ENCODE measurements at places on chromosomes 5 and 9. TPM values are rescaled to one million over a fixed set of nuclear protein-coding genes. Genes with fewer than 3 reads are reported as not detected.

DNA sequence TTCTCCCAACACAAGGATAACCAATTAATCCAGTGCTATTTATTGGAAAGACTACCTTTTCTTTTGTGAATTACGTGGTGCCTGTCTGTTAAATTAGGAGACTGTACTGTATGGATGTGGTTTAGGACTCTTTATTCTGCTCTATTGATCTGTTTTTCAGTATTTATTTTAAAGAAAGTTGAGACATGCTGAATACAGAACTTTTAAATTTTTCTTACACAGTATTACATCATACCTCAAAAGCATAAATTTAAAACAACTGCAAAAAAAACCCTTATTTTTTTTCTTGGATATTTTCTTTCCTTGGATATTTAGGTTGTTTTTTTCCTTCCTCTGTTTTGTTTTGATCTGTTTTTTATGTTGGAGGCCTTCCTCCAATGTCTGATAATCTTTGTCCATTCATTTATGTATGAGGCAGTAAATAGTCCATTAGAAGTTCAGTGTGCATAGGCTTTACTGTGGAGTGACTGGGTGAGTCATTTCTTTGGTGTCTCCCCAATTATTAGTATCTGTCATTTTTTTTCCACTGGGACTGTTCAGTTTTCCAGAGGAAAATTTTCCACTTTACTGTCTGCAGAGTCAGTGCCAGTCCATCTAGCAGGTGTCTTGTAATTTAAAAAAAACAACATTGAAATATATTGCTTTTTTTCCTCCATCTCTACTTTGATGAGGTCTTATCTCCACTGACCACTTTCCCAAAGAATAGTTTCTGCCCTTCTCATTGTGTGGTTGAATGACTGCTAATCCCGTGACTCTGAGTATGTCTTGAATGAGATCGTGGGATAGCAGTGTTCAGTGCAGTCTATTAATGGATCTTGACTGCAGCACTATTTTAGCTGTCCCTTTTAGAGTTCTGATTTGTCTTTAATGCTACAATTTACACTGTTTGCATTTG is 15.2 kb downstream of the CYSTM1 start:
- no peaks in the 10 kb centered on the region for H3K36me3 ChIP-seq
- no peak for DNase-seq
- peaks cover 11% of the 10 kb centered on the region for H3K27me3 ChIP-seq
- H3K4me1 ChIP-seq: no peaks in the 10 kb centered on the region
- H3K4me3 ChIP-seq: no peak overlapping the region
- no peak overlapping the region for H3K27ac ChIP-seq

- no peaks in the 10 kb centered on the region for H3K4me1 ChIP-seq
- H3K36me3 ChIP-seq: no peaks in the 10 kb centered on the region
- H3K4me3 ChIP-seq: no peak overlapping the region
- no peak for DNase-seq
- no peaks in the 10 kb centered on the region for H3K27me3 ChIP-seq
Measured at GRCh38 chr9:87437966-87438365, 59.7 kb upstream of the DAPK1 start.

DNA sequence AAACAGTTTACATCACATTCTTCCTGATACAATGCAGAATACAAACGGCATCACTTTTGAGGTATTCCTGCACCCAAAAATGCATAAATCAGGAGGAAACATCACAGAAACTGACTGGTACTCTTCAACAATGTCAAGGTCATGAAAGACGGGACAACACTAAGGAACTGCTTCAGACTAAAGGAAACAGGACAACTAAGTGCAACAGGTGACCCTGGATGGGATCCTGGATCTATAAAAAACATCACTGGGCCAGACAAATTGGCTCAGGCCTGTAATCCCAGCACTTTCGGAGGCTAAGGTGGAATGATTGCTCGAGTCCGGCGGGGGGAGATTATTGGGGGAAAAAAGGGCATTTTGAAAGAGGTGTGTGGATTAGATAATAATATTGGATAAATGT is 22.6 kb downstream of the BTNL9 start:
- no peak for DNase-seq
- no peaks in the 10 kb centered on the region for H3K4me1 ChIP-seq
- H3K27me3 ChIP-seq: peaks cover 55% of the 10 kb centered on the region

DNA sequence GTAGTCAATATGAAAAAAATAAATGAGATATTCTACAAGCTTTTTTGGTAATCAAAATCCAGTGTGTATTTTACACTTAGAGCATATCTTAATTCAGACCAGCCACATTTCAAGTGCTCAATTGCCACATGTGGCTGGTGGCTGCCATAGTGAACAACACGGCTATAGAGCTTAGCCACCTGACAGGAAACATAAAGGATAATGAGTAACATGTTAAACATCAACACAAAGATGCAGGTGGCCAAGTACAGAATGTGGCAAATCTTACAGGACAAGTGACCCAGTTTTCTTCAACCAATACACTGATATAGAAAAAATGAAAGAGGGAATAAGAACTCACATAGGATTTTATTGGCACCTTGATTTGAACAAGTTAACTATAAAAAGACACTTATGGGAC is 61.4 kb downstream of the KIF24 start:
- peaks cover 5% of the 10 kb centered on the region for H3K4me1 ChIP-seq
- H3K27me3 ChIP-seq: no peaks in the 10 kb centered on the region
- peaks cover 11% of the 10 kb centered on the region for H3K36me3 ChIP-seq
- no peak overlapping the region for H3K27ac ChIP-seq
- DNase-seq: no peak

- DNase-seq: no peak
- no peak overlapping the region for H3K4me3 ChIP-seq
- H3K27ac ChIP-seq: no peak overlapping the region
- H3K36me3 ChIP-seq: no peaks in the 10 kb centered on the region
- peaks cover 6% of the 10 kb centered on the region for H3K4me1 ChIP-seq
Measured at GRCh38 chr9:123684393-123685149, 245.4 kb downstream of the DENND1A start.

- peaks cover 33% of the 10 kb centered on the region for H3K4me1 ChIP-seq
- H3K36me3 ChIP-seq: no peaks in the 10 kb centered on the region
- H3K4me3 ChIP-seq: no peak overlapping the region
- peaks cover 46% of the 10 kb centered on the region for H3K27me3 ChIP-seq
- DNase-seq: peak; percentile 72
Measured at GRCh38 chr9:124774129-124774978, 2.6 kb upstream of the OLFML2A start.

- no peak overlapping the region for H3K27ac ChIP-seq
- no peaks in the 10 kb centered on the region for H3K36me3 ChIP-seq
- no peak overlapping the region for H3K4me3 ChIP-seq
- H3K27me3 ChIP-seq: no peaks in the 10 kb centered on the region
- no peak for DNase-seq
- no peaks in the 10 kb centered on the region for H3K4me1 ChIP-seq
Measured at GRCh38 chr9:116842658-116843057, 155.6 kb downstream of the TRIM32 start.

DNA sequence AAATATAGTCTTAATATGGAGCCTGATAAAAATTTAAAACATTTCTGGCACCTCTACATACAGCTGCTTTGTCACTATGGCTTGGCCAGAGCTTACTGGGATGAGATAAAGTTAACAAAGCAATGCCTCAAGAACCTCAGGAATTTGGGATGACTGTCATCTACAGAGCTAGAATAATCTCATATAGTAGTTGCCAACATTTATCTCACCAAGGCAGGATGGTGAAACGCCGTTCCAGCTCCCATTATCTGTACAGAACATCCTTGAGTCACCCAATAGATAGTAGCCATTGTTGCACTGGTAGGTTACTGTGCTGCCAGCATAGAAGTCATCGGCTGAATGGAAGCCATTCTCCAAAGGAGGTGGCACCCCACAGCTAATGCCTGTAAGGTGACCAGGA is 94.6 kb upstream of the TXNDC8 start:
- H3K36me3 ChIP-seq: no peaks in the 10 kb centered on the region
- no peak overlapping the region for H3K4me3 ChIP-seq
- H3K27me3 ChIP-seq: no peaks in the 10 kb centered on the region
- H3K4me1 ChIP-seq: no peaks in the 10 kb centered on the region

GRCh38 chr5:168288349-168289245 is 2.8 kb upstream of the WWC1 start:
- DNase-seq: no peak
- H3K4me3 ChIP-seq: no peak overlapping the region
- H3K4me1 ChIP-seq: peaks cover 12% of the 10 kb centered on the region
- peaks cover 48% of the 10 kb centered on the region for H3K27me3 ChIP-seq
- H3K27ac ChIP-seq: no peak overlapping the region

DNA sequence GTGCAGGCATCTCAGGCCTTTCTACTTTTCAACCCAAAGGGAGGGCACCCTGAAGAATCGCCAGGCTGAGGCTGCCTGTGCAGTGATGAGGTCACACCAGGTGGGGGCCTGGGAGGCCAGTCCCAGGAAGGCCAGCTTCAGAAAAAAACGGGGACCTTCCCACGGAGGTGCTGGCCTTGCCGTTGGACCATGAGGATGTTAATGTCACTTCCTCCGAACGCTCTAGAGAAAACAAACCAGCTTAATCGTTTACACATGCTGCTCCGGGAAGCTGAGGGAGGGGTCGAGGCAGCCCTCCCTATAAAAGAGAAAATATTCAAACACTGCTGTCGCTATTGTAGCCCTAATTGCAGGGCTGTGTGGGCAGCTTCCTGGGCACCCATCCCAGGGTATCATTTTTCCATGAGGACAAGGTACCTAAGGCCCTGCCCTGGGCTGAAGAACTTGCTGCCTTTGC is 27.0 kb downstream of the PTGES start:
- DNase-seq: no peak
- peaks cover 4% of the 10 kb centered on the region for H3K27me3 ChIP-seq
- H3K27ac ChIP-seq: no peak overlapping the region
- H3K36me3 ChIP-seq: no peaks in the 10 kb centered on the region
- no peak overlapping the region for H3K4me3 ChIP-seq

- no peak for DNase-seq
- no peaks in the 10 kb centered on the region for H3K27me3 ChIP-seq
- no peak overlapping the region for H3K27ac ChIP-seq
- H3K36me3 ChIP-seq: peaks cover 29% of the 10 kb centered on the region
Measured at GRCh38 chr9:4894076-4894475, 91.0 kb upstream of the JAK2 start.

GRCh38 chr9:2018162-2018643 is 3.1 kb downstream of the SMARCA2 start:
- no peak for DNase-seq
- H3K27me3 ChIP-seq: no peaks in the 10 kb centered on the region
- peak overlapping the region; percentile 94 for H3K27ac ChIP-seq
- peak overlapping the region; percentile 87 for H3K4me3 ChIP-seq

GRCh38 chr9:96100385-96101300 is 201.3 kb downstream of the HSD17B3 start:
- H3K27ac ChIP-seq: no peak overlapping the region
- peaks cover 3% of the 10 kb centered on the region for H3K36me3 ChIP-seq
- no peak overlapping the region for H3K4me3 ChIP-seq
- DNase-seq: no peak
- H3K4me1 ChIP-seq: peaks cover 6% of the 10 kb centered on the region
- H3K27me3 ChIP-seq: peaks cover 4% of the 10 kb centered on the region

DNA sequence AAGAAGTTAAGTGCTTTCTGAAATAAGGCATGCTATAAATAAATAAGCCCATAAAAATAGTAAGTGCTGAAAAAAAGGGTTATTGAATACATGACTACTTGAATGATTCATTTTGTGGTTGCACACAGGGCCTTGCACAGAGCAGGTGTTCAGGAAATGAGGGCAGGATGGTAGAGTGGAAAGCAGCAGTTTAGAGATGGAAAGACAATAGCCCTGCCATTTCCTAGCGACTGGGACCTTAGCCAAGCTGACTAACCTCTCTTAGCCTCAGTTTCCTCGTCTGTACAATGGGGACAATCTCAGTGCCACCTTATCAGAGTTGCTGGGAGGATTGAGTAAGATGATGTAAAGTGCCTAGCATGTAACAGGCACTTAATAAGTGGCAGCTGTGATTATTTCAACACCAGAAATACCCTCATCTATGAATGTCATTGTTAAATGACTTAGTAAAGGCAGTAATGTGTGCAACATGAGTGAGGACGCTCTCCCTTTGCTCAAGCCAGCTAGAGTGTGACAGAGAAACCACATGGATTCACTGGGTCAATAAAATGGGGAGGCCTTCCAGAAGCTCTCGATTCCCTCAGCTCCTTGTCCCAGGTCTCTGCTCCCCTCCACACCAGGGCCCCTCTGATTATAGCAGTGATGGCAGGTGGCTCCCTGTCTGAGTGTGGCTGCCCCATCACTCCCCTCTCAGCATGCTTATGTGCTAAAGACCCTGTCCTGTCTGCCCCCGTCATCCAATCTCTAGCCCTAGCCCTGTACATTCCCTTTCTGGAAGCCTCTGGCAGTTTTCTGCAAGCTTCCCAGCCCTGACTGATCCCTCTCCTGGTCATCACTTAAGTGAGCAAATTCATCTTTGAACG is 16.0 kb upstream of the PHF19 start:
- H3K4me3 ChIP-seq: peak overlapping the region; percentile 71
- peak overlapping the region; percentile 100 for H3K27ac ChIP-seq
- peak; percentile 66 for DNase-seq
- H3K4me1 ChIP-seq: peaks cover 75% of the 10 kb centered on the region
- no peaks in the 10 kb centered on the region for H3K27me3 ChIP-seq

DNA sequence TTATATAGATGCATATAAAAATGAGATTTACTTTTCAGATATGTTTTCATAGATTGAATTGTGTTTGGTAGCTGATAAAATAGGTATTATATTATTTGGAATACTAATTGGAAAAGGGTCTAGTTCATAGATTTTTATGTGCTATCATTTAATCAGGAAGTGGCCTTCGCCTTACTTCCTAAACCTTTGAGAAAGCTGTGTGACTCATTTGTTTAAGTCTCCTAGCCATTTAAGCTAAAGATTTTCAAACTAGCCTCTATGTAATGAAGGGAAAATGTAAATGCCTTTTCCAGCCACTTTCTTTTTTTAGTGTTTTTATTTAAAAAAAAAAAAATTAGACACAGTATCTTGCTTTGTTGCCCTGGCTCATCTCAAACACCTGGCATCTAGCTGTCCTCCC is 97.5 kb downstream of the DMXL1 start:
- peaks cover 46% of the 10 kb centered on the region for H3K36me3 ChIP-seq
- no peak overlapping the region for H3K27ac ChIP-seq
- DNase-seq: no peak
- H3K4me3 ChIP-seq: no peak overlapping the region
- H3K27me3 ChIP-seq: no peaks in the 10 kb centered on the region
- H3K4me1 ChIP-seq: peaks cover 3% of the 10 kb centered on the region

DNA sequence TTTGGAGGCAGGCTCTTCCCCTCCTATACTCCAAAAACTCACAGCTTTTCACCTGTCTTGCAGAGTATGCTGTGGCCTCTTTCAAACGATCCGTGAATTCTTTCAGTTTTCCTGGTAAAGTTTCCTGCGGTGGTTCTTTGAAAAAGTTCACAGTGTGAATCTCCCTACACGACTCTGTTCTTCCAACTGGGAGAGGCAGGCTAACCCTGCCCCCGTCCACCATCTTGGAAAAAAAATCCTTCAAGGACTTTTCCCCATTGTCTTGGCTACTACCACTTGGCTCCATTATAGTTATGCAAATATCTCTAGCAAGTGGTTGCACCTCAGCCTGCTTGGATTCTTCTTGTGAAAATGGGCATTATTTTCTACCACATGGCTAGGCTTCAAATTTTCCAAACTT is 382.6 kb downstream of the AGTPBP1 start:
- DNase-seq: no peak
- H3K4me3 ChIP-seq: no peak overlapping the region
- no peak overlapping the region for H3K27ac ChIP-seq

- H3K4me1 ChIP-seq: peaks cover 8% of the 10 kb centered on the region
- peaks cover 9% of the 10 kb centered on the region for H3K27me3 ChIP-seq
- no peak for DNase-seq
- no peaks in the 10 kb centered on the region for H3K36me3 ChIP-seq
- H3K4me3 ChIP-seq: no peak overlapping the region
Measured at GRCh38 chr9:72338631-72339030, 26.4 kb downstream of the ZFAND5 start.

Gene ACTBL2
- not detected for total RNA-seq

Gene C8G
- 0.76 TPM for total RNA-seq

Gene ARHGAP26
- total RNA-seq: 13.6 TPM

Gene GABRA6
- not detected for total RNA-seq
